ENCODE measurements at places on chromosomes 12 and 14.

DNA sequence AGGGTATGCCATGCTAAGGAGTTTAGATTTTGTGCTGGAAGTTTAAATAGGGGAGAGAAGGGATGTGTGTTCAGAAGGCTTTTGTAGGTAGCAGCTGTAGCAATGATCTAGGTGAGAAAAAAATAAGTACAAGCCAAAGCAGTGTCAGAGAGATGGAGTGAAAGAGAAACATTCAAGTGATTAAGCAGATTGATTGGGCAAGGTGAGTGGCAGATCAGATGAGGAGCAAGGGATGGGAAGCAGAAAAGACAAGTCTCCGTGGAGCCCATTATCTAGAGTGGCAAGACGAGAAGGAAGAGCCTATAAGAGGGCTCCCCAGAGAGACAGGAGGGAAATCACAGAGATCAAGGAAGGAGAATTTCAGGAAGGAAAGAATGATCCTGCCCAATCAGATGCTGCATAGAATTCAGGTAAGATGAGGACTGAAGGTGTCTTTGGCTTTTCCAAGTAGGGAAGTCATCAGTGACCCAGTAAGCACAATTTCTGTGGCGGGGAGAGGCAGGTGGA, 133.5 kb downstream of the ETV6 start:
- DNase-seq = no peak

- DNase-seq = no peak
These were observed 12.4 kb downstream of the ATF7 start for GRCh38 chr12:53613821-53614220.

- no peak for DNase-seq
These were observed 55.7 kb downstream of the PCNX1 start for GRCh38 chr14:70962935-70963334.

- DNase-seq = no peak
These were observed 48.8 kb upstream of the PAPLN start for GRCh38 chr14:73188501-73188911.

GRCh38 chr14:98542316-98542715, 729.7 kb downstream of the BCL11B start:
- no peak for DNase-seq

- no peak for DNase-seq
These were observed 8.4 kb downstream of the TWF1 start for GRCh38 chr12:43797561-43798217.

- no peak for DNase-seq
These were observed 4.7 kb downstream of the CLEC4D start for GRCh38 chr12:8517971-8518370.

GRCh38 chr12:119544765-119545625, 48.6 kb upstream of the TMEM233 start:
- peak; percentile 42 for DNase-seq

- DNase-seq = no peak
These were observed 20.7 kb downstream of the PHLDA1 start for GRCh38 chr12:76010732-76011458.

DNA sequence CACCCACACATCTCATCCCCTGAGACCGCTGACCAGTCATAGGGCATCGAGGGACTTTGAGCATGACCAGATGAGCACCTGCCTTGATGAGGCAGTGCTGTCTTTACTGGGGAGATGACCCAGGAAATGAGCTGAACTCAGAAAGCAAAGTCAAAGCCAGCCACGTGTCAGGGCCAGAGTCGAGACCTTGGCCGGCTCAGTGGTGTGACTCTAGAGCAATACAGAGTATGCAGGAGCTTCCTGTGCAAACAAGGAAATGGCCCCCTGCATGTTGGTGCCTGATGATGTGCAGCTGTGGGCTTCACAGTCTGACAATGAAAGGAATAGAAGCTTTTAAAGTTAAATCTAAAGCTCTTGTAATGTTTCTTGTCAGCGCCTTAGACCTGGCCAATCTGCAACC, 332.9 kb downstream of the PCNX1 start:
- no peak for DNase-seq

DNA sequence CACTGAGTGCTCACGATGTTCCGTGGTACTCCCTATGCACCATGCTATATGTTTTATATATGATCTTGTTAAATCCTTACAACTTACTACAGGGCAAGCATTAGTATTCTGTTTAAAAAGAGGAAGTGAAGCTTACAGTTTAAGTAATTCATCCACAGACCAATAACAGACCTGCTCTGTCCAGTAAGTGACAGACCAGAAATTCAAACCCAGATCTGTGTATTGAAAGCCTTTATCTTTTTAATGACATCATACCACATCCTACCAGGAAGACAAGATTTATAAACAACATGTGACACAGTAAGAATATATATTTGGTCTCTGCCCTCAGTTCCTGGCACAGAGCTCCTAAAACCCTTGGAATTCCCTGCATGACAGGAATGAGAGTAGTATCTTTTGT, 206.5 kb downstream of the STXBP6 start:
- DNase-seq = no peak

DNA sequence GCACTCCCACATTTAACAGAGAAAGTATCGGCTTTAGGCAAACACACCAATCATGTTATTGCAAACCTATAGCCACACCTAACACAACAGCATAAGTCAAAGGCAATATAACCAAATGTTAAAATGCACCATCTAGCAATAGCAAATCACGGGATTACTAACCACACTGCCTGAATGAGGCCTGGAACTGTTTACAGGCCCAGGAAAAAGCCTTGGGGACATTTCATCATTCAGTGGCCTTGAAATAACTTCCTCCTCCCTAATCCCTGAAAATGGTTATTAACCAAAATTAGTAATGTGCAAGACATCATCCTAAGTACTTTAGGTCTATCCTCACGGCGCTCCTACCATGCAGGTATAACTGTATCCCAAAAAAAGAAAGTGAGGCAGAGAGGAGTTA, 2.3 kb downstream of the GALC start:
- no peak for DNase-seq

DNA sequence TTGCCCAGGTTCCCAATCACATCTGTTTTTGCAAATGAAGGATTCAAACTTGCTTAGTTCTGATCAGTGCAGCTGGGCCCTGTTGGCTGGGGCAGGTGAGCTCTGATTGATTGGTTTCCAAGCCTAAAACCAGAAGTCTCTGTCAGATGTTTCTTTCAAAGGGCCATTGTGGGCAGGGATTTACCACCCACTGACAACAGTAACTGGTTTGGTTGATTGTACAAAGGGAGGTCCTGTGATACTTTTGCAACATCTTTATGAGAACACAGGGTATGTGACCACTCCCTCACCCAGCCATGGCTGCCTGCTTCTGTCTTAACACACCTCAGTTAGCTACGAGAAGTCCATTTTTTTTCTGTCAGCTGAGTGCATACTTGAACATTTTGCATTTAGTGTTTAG, 184.1 kb downstream of the FLRT2 start:
- no peak for DNase-seq

GRCh38 chr14:74543771-74544438, 50.3 kb downstream of the ISCA2 start:
- DNase-seq = no peak

GRCh38 chr14:64878837-64879634, 671 bp downstream of the SPTB start:
- DNase-seq = peak; percentile 7

GRCh38 chr12:28177461-28177860, 12.8 kb upstream of the CCDC91 start:
- DNase-seq = no peak

- DNase-seq = no peak
These were observed 28.4 kb upstream of the GAS2L3 start for GRCh38 chr12:100545092-100545491.

DNA sequence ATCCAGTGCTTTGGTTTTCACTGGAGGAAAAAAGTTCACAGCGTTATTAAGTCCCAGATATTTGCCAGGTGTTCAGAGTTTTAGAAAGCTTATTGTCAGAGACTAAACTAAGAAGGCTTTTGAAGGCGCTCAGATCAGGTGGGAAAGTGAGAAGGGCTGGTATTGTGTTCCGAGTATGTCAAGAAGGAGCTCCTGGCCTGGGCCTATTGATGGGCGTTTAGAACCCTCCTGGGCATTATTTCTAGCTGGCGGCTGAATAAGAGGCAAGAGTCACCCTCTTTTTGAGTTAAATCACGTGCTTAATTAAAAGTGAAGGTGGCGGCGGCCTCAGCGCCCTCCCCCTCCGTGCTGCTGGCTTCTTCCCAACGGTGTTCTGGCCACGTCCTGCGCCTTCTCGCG, 20.9 kb upstream of the GNS start:
- DNase-seq = peak; percentile 14

DNA sequence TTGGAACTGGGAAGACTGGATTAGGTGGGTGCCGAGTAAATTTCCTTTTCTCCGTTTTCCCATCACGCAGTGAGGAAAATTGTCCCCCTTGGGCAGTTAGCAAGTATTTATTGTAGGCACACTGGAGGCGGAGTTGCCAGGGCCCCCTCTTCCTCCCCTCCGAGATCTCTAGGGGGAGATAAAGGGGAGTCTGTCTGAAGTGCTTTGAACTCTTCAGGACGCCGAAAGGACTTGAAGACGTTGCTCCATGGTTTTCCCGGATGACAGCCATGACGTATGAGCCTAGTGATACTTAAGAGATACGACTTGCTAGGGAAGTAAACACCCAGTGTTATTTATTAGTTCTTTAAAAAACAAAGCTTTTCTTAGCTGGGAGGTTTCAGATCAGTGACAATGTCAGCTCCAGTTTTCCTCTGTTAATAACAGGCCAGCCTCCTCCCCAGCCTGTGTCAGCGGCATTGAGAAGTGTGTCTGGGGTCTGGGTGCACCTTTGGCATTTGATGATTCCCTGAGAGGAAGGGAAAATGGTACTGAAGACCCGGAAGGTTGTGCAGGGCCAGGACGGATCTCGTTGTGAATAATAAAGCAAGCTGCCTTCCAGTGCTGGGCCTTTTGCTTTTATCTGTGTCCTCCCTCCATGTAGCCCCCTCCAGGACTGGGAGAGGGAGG, 78.7 kb downstream of the TSPAN9 start:
- DNase-seq = no peak

DNA sequence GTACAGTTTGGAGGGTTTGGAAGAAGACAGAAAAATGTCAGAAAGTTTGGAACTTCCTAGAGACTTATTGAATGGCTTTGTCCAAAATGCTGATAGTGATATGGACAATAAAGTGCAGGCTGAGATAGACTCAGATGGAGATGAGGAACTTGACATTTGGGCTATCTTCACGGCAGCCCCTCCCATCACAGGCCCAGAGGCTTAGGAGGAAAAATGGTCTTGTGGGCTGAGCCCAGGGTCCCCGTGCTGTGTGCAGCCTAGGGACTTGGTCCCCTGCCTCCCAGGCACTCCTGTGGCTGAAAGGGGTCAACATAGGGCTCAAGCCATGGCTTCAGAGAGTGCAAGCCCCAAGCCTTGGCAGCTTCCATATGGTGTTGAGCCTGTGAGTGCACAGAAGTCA, 79.0 kb downstream of the CMAS start:
- DNase-seq = no peak

GRCh38 chr12:103169-103981, 36.8 kb downstream of the IQSEC3 start:
- DNase-seq = no peak

GRCh38 chr14:96126339-96126782, 78.3 kb upstream of the BDKRB2 start:
- DNase-seq = no peak

- peak; percentile 58 for DNase-seq
These were observed 3.4 kb downstream of the LBHD2 start for GRCh38 chr14:103087343-103087835.

DNA sequence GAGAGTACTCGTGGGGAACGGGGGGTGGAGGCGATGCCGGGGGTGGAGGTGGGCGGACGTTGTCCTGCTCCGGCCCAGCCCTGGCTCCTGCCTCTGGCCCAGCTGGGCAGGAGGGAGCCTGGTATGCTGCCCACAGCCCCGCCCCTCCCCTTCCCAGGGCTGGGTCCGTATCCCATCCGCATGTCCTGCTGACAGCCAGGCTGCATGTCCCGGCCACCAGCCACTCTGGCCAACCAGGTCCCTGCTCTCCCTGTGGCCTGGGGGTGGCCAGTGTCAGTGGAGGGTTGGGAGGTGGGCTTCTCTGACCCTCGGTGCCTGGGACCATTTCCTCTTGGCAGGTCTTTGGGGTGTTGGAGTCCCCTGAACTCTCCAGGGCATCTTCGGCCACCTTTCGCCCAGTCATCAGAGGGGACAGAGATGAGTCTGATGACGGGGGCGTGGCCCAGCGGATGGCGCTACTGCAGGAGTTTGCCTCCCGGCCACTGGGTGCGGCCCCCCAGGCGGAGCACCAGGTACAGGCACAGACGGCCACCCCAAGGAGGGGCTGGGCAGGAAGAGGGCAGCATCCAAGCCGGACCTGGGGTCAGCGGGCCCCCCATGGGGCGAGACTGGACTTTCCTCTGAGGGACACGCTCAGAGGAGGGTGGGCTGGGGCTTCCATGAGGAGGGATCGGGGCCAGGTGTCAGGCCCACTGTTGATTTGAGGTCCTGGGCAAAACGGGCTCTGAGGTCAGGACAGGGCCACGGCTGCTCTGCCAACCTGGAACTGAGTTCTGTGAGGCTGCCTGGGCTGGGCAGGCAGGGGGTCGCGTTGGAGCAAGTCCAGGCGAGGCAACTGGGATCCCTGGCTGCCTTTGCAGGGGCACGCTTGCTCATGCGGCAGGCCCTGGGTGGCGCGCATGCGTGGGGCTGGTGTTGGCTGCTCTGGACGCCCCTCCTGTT, 20.2 kb downstream of the CEP170B start:
- no peak for DNase-seq

- no peak for DNase-seq
These were observed 669.9 kb downstream of the SLC16A7 start for GRCh38 chr12:60265741-60266140.

DNA sequence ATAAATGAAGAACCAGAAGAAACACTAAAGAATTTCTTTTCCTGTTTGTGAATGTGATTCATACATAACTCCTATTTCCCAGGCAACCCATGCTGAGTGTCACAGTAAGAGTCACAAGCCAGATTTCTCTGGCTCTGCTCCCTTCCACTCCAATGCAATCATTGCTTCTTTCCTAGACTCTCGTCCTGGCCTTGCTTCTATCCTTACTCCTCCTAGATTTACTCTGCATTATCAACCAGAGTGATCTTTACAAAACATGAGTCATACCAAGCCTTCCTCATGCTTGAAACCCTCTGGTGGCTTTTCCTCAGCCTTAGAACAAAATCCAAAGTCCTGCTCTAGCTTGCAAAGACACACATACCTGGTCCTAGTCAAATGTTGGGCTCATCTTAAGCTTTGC, 13.3 kb downstream of the IL22 start:
- DNase-seq = no peak

GRCh38 chr12:105219261-105220028, 16.5 kb downstream of the APPL2 start:
- DNase-seq = no peak

- no peak for DNase-seq
These were observed 395.8 kb upstream of the FBXO33 start for GRCh38 chr14:39827901-39828655.

Measured in HAP-1 (cell line).